T-cell (primary cell): ENCODE measurements at places on chromosomes 1 and 21.

DNA sequence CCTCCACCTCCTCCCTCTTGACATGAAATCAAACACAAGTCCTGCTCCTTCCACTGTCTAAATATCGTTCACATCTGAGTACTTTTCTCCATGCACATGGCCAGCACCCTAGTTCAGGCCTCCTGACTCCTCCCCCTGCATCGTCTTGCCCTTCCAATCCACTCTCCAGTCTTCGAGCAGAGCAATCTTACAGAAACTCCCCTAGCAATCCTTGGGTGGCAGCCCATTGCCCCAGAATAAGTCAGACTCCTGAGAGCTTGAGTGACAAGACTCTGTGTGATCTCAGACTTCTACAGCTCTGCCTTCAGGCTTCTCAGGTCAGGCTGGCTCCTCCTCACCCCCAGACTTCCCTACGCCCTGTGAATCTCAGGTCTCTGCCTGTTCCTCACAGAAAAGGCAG, 5.5 kb downstream of the SH2D2A start:
- no peak for DNase-seq

DNA sequence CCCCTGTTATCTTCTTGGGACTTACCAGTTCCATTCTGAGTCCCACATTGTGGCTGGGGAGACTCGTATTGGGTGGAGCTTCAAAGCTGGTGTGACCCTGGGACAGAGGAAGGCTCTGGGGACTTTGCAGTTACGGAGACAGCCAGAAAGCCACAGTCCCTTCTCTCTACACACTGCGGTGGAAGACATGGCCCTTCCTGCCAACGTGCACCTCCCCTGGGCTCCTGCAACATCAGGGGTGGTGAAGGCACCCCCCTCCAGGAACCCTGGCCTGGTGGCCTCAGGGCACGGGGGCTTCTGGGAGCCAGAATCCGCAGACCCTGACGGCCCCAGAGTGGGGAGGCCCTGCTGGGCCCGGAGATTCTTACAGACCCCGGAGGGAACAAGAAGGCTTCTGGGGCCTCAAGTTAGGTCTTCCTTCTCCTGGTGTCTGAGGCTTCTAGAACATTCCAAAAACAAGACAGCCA, 113.0 kb downstream of the SIK1 start:
- no peak for DNase-seq

- DNase-seq: no peak
Measured at GRCh38 chr1:174797398-174797797, 202.3 kb upstream of the CACYBP start.

- DNase-seq: no peak
Measured at GRCh38 chr21:26120828-26121227, 49.7 kb downstream of the APP start.

DNA sequence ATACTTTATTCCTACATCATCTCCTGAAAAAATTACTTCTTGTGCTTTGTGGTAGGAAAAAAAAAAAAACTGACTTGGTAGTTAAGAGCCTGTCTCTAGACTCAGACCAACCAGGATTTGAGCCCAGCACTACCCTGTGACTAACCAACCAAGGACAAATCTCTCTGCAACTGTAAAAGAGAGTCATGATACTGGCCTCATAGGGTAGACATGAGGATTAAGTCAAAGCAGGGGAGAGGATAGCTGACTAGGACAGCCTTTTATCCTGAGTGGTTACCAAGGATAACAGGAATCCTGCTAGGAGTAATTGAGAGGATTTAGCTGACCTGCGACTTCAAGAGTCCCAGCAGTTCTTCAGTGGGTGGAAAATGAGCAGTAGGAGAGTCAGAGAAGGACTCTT, 112.8 kb downstream of the C1orf21 start:
- DNase-seq: no peak

DNA sequence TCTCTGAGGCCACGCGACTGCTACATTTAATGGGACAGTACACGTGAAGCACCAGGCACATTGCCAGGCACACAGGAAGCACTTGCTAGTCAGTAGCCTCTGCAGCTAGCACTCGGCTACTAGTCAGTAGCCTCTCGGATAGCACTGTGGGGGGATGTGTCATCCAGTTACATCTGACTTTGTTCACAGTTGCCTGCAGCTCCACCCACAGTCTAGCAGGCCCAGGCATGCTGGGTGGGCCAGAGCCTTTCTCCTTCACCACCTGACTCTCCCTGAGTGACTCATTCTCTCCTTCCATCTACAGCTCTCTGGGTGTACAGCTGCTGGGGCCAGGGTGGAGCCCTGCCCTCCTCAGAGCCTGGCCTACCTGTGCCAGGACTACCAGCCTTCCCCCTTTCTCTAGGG, 51.5 kb downstream of the PTPRF start:
- no peak for DNase-seq

- no peak for DNase-seq
Measured at GRCh38 chr1:207962716-207963426, 51.9 kb upstream of the CD34 start.

- DNase-seq: no peak
Measured at GRCh38 chr1:93732514-93732913, 50.9 kb upstream of the BCAR3 start.

GRCh38 chr1:32549616-32550015, 10.4 kb downstream of the ZBTB8A start:
- no peak for DNase-seq

GRCh38 chr1:66480162-66480561, 53.8 kb upstream of the SGIP1 start:
- no peak for DNase-seq

DNA sequence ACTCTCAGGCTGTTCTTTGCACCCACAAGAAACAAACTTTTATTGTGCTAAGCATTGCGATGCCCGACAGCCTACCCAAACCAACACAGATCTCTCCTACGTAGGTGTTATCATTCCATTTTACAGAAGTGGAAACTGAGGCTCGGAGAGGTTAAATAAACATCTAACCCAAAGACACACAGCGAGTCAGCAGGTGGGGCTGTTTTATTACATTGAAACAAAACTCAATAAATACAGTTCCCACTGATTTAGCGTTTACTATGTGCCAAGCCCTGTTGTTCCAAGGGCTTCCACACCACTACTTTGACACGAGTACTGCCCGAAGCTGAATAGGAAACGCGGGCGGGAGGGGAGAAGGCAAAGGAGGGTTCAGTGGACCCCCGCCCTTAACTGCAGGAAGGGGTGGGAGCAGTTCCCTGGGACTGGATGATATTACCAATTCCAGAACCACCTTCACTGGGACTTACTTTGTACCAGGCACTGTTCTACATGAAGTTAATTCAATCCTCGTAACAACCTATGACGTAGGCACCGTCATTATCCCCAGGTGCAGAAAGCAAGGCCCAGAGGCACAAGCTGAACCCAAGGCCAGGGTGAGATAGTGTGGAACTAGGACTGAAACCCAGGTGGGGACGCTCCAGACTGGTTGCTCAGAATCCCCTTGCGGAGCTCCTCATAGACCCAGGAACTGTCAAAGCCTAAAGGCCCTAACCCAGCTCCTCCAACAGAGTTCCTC, 19.3 kb upstream of the ALDH4A1 start:
- DNase-seq: no peak

GRCh38 chr1:13749543-13750341, 49.8 kb downstream of the PRDM2 start:
- peak; percentile 39 for DNase-seq

DNA sequence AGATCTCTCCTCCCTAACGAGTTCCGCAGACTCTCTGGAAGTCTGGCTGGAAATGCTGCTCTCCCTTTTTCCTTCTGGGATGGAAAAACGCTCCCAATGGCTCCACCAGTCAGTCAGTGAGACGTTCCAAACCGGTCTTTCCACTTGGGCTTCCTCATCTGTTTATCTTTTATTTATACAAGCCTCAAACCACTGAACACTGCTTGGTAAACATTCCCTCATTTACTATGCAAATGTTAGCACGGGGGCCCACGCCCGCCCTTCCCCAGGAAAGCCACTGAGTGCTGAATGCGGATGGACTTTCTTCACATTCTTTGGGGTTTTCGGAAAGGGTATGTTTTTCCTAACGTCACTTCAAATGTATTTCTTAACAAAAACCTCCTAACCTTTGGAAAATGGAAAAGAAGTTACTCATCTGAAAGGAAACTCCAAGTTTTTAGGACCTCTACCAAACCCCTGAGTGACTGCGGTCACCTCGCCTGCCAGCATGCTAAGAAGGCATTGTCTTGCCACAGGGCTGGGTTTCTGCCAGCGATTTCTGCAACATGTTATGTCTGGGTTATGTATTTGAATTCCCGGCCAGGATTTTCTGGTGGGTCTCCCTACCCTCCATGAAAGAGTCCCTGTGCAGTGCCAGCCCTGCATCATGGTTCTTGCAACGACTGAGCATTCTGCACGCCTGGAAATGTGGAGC, 14.0 kb upstream of the UMODL1 start:
- no peak for DNase-seq

- no peak for DNase-seq
Measured at GRCh38 chr1:22922640-22923039, 50.0 kb downstream of the LACTBL1 start.

DNA sequence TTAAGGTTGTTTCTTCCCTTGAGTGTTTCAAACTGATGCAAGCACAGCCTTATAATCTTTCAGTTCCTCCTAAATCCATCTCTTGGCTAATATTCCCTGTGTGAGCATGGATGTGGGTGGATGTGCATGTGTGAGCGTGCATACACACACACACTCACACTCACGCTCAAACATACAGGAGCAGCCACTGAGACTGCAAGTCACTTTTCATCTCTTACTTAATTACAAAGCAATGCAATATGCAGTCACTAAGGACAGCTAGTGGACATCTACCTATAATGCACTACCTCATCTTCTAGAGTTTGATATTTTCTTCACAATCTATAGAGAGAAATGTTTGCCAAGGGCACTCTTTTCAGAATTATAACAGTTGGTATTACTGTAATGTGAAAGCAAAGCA, 1.4 kb downstream of the ESRRG start:
- DNase-seq: no peak

GRCh38 chr1:187504779-187505178, 676.0 kb downstream of the PLA2G4A start:
- no peak for DNase-seq

- no peak for DNase-seq
Measured at GRCh38 chr1:242448910-242449645, 75.4 kb downstream of the PLD5 start.

- DNase-seq: no peak
Measured at GRCh38 chr1:66505671-66506392, 28.1 kb upstream of the SGIP1 start.

DNA sequence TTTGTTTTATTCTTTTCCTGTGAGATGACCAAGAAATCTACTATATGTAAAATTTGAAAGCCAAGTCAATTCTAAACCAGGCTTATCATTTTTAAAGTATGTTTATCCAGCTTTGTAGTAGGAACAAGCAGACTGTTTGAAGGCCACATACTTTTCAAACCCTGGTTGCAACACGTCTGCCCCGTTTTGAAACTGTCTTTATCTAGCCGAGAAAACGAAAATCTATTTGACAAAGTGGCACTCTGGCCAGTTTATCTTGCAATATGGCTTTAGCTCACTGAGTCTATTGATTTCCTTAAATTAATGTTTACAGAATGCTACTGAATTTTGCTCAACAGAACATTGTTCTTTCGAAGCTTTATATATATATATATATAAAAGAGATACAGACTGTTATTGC, 39.7 kb downstream of the PROX1 start:
- DNase-seq: no peak

DNA sequence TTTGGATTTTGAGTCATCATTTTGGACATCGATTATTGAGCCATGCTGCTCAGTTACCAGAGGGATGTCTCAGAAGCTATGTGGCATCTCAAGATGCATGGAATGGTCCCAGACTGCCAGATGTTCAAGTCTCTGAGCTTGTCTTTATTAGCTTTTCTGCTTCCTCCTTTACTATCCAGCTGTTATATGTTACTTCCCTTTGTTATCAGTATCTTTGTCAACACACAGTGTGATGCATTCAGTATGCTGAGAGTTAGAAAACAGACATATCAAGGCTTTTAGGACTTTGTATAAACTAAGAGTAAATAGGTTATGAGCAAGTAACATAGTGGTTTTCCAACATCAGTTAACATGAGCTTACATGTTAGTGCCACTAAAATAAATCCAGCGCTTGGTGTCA, 474.5 kb downstream of the DSCAM start:
- DNase-seq: no peak

DNA sequence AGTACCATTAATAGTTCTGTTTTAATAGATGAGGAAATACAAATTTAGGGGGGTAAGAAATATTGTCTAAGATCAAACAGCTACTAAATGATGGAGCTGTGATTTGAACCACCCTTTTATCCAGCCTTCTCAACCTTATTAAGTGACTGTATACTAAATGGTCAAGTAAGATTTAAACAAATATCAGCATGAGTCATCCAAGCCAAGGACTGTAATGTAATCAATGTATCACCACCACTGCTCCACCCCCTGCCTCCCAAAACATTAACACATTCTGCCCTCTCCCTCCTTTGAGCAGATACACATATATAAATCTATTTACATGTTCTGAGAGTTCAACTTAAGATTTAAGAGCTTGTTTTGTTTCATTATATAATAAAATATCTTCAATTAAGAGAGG, 58.9 kb downstream of the LRRC40 start:
- no peak for DNase-seq

DNA sequence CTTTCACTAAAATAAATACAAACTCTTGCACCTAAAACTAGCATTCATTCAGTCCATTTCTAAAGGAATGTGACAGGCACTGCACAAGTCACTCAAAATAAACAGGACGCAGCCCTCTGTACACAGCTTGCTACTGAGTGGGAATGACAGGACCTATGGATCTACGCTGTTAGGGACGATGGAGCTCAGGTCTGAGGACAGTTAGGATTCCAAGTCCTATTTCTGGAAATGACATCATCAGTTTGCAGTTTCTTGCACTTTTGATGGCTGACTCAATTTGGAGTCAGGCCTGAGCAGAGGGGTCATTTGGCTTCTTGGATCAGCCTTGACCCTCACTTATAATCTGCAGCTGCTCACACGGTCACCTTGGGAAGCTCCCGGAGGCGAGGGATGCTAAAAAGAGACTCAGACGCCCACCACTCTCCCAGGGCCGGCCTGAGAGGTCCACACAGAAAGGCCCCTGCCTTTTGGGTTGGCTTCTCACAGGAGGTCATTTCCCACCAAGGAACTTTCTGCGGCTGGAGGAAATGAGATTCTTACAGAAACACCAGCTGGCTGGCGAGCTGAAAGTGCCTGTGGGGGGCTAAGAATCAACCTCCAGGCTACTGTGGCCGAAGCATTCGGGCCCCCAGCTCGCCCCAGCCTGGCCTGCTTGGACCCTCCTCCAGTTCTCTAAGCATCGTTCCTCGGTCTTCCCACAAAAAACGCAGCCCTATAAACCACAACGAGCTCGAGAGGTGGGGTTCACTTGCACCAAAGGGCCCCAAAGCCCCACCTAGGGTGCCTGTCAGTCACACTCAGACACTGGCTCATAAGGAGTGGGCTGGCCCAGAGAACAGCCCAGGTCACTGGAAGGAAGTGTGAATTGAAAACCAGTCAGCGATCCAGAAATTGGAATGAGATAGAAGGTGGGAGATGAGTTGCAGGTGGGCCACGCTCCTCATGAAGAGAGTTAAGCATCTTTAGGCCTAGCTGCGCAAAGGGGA, 8.9 kb upstream of the PDE9A start:
- DNase-seq: no peak

GRCh38 chr1:61403679-61404596, 321.0 kb downstream of the TM2D1 start:
- no peak for DNase-seq
